GM19239 (cell line): ENCODE measurements at places on chromosomes 12 and 14.

DNA sequence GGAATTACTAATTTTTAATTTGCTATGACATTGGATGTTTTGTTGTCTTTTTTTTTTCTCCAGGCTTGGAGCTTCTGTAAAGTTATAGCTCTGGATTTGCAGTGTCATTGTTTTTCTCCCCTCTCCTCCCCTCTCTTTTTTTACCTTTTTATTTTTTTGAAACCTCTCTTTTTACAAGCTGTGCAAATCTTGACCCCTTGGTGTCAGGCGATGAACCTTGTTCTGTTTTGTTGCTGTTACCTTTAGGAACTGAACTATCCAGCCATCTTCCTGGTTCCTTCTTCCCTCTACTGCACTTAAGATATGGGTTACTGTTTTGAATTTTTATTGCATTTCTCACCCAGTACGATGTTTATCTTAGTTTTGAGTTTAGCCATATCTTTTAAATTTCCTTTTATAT lies 13.7 kb downstream of the KTN1 start:
- DNase-seq = no peak

GRCh38 chr12:85804663-85805062 lies 31.5 kb downstream of the RASSF9 start:
- no peak for DNase-seq

DNA sequence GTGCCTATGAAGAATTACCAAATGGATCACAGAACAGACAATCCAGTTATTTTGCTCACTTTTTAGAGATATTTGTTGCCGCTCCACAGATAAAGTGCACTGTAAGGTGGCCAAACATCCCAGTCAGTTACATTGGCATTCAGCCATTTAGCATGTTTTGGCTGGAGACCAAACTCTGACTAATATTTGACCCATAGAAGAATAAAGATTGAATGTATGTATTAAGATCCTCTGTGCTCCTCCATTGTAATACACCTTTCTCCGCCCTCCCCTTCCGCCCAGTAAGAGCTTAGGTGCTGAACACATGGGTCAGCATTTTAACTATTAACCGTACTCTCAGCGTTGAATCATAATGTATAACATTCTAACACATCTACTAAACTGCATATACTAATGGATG lies 163.4 kb downstream of the ANO6 start:
- DNase-seq = no peak

- DNase-seq = no peak
Observed at GRCh38 chr14:91927191-91927590, 20.3 kb downstream of the FBLN5 start.

GRCh38 chr12:99658671-99659349 lies 11.3 kb downstream of the GARIN6 start:
- DNase-seq = no peak

GRCh38 chr12:3145033-3145432 lies 67.9 kb downstream of the TSPAN9 start:
- DNase-seq = no peak

GRCh38 chr12:108691998-108692808 lies 39.1 kb downstream of the CORO1C start:
- no peak for DNase-seq

GRCh38 chr14:74856366-74856765 lies 19.6 kb downstream of the PROX2 start:
- DNase-seq = no peak

GRCh38 chr12:13588574-13588973 lies 392.0 kb downstream of the EMP1 start:
- DNase-seq = no peak

- DNase-seq = no peak
Observed at GRCh38 chr14:104954746-104955395, 23.3 kb downstream of the AHNAK2 start.

DNA sequence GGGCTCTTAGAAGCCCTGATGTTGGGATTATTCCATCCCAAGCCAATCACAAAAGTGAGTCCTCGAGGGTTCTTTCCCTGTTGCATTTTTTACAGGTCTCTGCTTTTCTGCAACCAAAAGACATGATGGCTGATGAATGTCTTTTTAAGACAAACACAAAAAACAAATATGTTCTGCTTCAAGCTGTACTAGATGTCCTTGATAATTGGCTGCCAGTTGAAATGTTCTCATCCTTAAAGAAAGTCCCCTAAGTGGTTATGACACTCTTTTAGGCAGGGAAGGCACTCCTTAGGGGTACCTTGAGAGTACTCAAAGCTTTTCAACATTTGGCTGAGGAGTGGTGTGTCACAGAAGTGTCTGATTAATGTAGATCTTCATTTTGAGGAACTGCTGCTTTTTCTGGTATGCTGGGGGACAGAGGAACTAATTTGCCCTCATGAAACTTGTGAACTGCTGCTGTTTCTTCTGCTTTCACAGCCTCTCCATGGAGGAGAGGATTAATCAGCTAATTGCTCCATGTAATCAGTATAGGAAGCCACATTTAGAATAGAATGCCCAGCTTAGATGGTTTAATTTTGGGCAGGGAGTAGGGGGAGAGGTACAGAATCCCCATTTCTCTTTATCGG lies 22.8 kb upstream of the IGF1 start:
- no peak for DNase-seq

DNA sequence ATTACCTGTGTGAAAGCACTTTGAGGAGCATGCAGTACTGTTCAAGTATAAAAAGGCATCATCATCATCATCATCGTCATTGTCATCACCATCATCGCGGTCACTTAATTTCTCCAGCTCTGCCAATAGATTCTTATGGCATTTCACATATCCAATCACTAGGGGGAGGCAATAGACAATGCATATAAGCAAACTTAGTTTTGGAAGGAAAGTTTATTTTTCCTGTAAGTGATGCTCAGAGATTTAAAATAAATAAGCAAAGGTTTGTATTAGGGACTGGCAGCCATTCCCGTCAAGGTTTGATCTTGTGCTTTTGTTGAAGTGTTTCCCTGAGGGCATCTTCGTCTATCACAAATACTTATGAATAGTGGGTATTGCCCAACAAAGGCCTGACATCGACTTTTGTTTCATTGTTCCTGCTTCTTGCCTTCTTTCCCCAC lies 127.4 kb downstream of the KTN1 start:
- DNase-seq = no peak

DNA sequence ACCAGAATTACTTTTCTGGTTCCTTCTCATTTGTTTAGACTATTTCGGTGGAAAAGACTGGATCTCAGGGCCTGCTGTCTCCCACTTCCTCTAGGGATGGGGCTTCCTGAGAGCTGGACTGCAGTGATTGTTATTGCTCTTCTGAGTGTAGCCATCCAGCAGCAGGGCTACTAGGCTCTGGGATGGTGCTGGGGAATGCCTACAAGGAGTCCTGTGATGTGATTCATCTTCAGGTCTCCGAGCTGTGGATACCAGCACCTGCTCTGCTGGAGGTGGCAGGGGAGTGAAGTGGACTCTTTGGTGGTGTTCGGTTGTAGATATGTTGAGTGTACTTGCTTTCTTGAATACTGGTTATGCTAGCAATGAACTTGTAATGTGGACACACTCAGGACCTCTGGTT lies 42.7 kb downstream of the AEBP2 start:
- DNase-seq = no peak

GRCh38 chr12:125372085-125372484 lies 306.9 kb downstream of the AACS start:
- DNase-seq = no peak

GRCh38 chr14:33794791-33795305 lies 156.0 kb downstream of the EGLN3 start:
- no peak for DNase-seq

- no peak for DNase-seq
Observed at GRCh38 chr14:49895480-49895879, 2.6 kb downstream of the ARF6 start.

- DNase-seq = no peak
Observed at GRCh38 chr12:91388573-91388972, 206.0 kb upstream of the DCN start.

- DNase-seq = no peak
Observed at GRCh38 chr12:79925492-79925891, 9.4 kb downstream of the PPP1R12A start.

- DNase-seq = no peak
Observed at GRCh38 chr12:130459916-130460315, 122.2 kb downstream of the PIWIL1 start.

GRCh38 chr14:77014004-77014604 lies 14.4 kb downstream of the IRF2BPL start:
- DNase-seq = no peak

DNA sequence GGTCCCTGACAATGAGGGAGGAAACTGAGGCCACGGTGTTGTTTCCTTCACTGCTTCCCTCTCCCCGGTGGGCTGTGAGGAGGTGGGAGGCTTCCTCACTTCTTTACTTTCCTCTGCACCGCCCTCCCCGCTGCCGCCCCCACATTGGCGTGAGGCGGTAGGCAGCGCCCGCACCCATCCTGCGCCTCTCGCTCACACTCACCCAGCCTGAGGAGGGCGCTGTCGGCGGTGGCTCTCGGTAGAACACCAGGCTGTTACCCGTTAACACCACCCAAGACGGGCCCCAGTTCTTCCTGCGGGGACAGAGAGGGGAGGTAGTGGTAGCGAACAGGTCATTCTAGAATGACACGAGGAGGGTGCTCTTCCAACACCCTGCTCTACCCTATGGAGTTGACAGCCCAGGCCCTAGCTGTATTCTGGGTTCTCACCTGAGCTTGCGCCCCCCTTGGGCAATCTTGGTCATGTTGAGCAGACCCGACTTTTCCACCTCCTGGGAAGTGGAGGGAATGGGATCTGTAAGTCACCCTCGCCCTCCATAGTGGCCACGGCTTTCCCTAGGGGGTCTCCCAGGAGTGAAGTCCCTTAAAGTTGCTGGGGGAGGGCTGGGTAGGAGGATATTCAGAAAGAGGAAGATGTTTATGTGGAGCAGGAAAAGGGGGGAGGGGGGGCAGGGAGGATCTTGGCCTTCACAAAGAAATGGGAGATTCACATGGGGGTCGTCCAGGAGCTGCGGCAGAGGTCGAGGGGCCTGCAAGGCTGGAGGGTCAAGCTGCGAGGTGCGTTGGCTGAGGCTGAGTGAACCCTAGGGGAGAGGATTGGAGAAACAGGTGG lies 3.3 kb downstream of the ARHGAP9 start:
- DNase-seq = peak; percentile 75

DNA sequence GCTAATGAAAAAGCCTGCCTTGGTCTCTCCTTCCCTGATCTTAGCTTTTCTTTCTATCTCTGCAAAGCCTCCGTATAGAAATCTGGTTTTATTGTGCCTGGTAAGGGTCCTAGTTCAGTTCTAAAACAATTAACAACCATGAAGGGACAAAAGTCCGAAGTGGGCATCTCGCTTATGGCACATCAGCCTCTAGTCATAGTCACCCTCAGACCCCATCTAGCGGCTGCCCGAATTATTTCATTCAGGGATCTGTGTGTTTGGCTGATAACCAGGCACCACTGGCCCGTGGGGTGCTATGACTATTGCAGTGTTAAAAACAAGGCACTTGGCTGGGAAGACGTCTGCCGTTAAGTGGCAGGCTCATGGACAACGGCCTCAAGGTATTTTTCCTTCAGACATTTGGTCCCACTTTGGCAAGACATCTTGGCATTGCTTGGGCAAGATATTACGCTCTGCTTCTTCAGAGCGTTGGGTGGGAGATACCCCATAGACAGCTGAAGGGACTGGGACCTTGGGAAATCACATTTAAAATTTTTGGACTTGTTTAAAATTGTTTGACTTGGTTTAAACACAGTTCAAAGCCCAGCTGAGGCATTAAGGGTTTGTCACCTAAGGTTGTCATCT lies 87.1 kb downstream of the SINHCAF start:
- DNase-seq = peak; percentile 65

DNA sequence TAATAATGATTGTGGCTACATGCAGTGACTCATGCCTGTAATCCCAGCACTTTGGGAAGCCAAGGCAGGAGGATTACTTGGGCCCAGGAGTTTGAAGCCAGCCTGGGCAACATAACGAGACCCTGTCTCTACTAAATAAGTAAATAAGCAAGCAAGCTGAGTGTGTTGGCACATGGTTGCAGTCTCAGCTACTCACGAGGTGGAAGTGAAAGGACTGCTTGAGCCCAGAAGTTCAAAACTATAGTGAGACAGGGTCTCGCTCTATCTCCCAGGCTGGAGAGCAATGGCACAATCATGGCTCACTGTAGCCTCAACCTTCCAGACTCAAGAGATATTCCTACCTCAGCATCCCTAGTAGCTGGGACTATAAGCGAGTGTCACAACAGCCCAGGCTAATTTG lies 64.7 kb downstream of the RPS6KA5 start:
- no peak for DNase-seq

DNA sequence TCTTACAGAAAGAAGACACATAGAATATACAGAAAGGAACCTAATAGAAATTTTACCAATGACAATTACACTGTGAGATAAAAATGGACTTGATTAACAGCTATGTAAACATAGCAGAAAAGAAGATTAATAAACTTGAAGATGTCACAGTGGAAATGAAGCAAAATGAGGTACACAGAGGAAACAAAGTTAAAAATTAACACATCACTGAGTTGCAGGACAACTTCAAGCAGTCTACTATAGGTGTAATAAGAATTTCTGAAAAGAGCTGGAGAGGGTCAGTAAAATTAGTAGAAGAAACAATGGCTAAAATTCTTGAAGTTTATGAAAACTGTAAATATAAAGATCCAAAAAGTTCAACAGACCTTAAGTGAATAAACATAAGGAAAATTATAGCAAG lies 738.7 kb downstream of the C12orf50 start:
- no peak for DNase-seq

GRCh38 chr12:88399811-88400210 lies 180.5 kb downstream of the KITLG start:
- DNase-seq = no peak

- DNase-seq = no peak
Observed at GRCh38 chr12:4471256-4471655, 25.6 kb upstream of the FGF6 start.

GRCh38 chr14:77151245-77151644 lies 9.7 kb upstream of the ZDHHC22 start:
- no peak for DNase-seq

DNA sequence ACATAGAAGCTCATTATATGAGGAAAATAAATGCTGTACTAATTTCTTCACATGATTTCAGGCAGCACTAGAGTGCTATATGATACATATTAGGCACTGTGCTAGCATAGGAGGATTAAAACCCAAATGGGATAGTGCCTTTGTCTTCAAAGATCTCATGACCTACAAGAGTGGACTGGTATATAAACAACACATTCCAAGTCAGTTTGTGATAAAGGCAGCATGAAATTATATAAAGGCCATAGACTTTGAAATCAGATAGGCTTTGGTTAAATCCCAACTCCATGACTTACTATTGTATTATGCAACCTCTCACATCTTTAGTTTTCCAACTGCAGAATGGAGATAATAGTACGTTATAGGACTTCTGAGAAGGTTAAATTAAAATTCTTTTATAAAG lies 179.7 kb downstream of the RAD51B start:
- no peak for DNase-seq

- no peak for DNase-seq
Observed at GRCh38 chr14:75720842-75721498, 59.9 kb downstream of the TTLL5 start.
